Stimulated activated memory B cell treated with anti-CD40 and anti-IgM and Interleukin-4, amounts not matched to agents 10 μg/mL and 1 μg/mL and 100 μg/mL, for 72 hours (primary cell): ENCODE measurements at places on chromosomes 5 and 9.

DNA sequence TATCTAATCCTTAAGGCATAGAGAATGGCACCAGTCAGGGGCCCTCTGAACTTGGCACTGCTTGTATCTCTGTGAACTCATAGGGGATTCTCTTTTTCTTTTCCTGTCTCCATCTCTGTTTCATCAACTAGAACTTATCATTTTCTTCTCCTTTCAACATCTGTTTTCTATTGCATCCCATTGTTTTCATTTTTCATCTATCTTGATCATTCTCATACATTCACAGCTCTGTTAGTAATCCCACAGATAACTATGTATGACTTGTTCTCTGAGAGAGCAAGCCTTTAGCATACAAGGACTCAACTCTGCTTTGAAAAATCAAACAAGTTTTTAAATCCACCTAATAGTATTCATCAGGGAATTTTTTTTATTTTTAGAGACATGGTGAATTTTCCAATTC lies 264.3 kb downstream of the ARRDC3 start:
- ATAC-seq, result no peak

GRCh38 chr9:5518171-5518936 lies 8.0 kb downstream of the PDCD1LG2 start:
- ATAC-seq, result peak; percentile 75

DNA sequence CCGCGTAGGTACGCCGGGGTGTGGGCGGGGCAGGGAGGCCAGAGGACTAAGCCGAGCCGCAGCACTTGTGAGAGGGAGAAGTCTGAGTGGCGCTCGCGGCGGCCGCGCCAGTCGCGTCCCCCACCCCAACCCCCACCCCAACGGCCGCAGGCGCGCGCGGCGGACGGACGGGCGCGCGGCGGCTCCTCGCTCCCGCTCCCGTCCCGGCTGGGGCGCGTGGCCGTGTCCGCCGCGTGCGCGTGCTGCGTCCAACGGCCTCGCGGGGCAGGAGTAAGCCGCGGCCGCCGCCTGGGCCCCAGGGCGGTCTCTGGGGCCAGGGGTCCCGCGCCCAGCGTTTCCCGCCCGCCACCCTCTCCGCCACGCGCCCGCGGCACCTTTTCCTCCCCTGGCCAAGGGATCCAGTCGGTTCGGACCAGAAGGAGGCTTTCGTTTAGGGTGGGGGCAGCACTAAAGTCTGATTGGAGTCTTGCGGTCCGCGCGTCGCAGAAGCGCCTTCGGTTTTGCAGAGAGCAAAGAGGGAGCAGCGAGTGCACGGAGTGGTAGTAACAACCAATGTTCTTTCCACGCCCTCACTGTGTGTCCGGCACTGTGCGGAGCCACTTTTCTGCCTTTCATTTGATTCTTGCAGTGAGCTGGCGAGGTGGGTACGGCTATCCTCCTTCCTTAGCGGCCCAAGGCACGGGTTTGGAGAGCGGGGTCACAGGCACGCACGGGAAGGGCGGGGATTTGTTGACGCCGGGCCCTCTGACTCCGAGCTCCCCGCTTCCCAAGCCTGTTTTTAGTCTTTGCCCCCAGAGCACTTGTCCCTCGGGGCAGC lies 483 bp downstream of the G3BP1 start:
- no peak for ATAC-seq

GRCh38 chr9:16542290-16542689 lies 328.2 kb downstream of the BNC2 start:
- no peak for ATAC-seq
